Hindlimb muscle (tissue), 1 donor: ENCODE measurements at places on chromosomes 2 and 18. TPM values are rescaled to one million over a fixed set of nuclear protein-coding genes. Genes with fewer than 3 reads are reported as not detected.
A peak's percentile ranks its signal among the peaks of the same experiment; 100 is the strongest.

- no peak for DNase-seq
Measured at GRCh38 chr2:190683802-190684201, 34.9 kb downstream of the NAB1 start.

DNA sequence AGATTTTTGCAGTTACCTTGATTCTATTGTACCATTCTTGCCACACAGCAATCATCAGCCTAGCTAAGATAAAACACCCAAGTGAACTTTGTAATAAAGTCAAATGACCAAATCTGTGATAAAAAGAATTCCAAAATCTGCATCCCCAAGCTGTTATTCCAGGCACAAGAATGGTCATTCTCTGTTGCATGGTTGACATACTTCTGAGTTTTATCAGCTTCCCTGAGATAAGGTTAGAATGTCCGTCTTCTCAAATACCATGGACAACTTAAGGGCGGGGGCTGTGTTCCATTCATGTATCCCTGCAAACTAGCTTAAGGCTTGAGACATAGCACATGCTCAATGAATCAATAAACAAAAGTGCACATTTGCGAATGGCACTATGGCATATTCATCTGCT lies 8.1 kb upstream of the BMP10 start:
- no peak for DNase-seq

DNA sequence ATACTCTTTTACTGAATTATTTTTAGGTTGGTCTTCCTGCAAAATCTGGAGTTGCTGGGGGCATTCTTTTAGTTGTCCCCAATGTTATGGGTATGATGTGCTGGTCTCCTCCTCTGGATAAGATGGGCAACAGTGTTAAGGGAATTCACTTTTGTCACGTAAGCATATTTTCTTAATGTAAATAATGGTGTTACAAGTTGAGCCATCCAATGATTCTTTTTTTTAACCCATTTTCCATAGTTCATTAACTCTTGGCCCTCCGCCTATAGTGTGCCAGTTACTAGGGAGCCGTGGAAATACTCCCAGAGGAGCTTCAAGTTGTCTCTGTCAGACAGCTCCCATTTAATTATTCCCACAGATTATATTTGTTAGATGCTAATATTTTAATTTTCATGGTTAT lies 49.8 kb downstream of the GLS start:
- no peak for DNase-seq

GRCh38 chr18:24486684-24487083 lies 26.2 kb downstream of the HRH4 start:
- DNase-seq, result no peak

GRCh38 chr2:165631089-165631488 lies 161.6 kb downstream of the CSRNP3 start:
- no peak for DNase-seq

- DNase-seq, result no peak
Measured at GRCh38 chr2:238636269-238637073, 209.7 kb downstream of the ASB1 start.

- DNase-seq, result no peak
Measured at GRCh38 chr18:1648712-1649111, 744.0 kb downstream of the ADCYAP1 start.

GRCh38 chr18:21303895-21304294 lies 61.9 kb downstream of the GREB1L start:
- DNase-seq, result no peak

GRCh38 chr2:212752730-212753351 lies 214.2 kb upstream of the ERBB4 start:
- DNase-seq, result no peak

DNA sequence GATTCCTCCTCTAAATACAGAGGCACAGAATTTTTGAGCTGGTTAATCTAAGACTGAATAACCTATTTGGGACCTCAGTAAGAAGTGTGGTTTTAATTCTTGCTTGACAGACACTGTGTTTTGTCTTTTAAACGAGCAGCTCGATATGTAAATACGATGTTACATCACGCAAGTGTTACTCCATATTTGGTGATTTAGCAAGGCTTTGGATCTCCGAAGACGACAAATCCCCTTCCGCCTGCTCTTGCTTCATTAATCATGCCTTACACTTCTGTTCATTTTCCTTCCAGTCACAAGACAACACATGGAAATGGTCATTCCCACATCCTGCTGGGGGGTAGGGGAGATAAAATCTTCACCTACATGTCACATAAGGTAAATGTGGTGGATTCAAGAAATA lies 9.4 kb downstream of the BCL11A start:
- no peak for DNase-seq

- no peak for DNase-seq
Measured at GRCh38 chr2:105607920-105608504, 136.7 kb upstream of the NCK2 start.

- DNase-seq, result no peak
Measured at GRCh38 chr18:43961722-43962121, 684.4 kb upstream of the SYT4 start.

DNA sequence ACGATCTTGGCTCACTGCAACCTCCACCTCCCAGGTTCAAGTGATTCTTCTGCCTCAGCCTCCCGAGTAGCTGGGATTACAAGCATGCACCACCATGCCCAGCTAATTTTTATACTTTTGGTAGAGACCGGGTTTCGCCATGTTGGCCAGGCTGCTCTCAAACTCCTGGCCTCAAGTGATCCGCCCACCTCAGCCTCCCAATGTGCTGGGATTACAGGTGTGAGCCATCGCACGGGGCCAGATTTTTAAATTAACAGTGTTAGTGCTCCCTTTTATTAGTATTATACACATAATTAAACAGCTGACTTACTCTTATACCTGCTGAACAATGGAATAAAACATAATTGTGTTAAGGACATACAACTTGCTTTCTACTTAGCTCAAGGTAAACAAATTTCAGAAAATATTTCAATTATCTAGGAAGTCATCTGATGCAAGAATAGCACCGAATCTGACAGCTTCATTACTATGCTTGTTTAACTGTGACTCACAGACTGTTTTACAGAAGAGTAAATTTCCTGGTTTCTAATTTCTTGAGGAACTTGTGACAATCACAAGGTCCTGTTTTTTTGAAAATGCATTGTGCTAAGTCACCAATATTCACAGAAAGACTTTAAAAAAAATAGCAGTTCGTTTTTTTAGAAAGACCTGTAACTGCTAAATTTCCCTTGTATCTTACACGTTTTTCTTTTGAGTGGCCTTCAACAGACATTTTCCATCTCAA lies 51.2 kb downstream of the SPIRE1 start:
- peak; percentile 11 for DNase-seq

- no peak for DNase-seq
Measured at GRCh38 chr2:196290136-196290535, 118.8 kb upstream of the STK17B start.

- DNase-seq, result no peak
Measured at GRCh38 chr18:55465313-55465712, 122.7 kb downstream of the TCF4 start.

- DNase-seq, result no peak
Measured at GRCh38 chr18:64882896-64883295, 734.0 kb upstream of the LINC00305 start.

- peak; percentile 38 for DNase-seq
Measured at GRCh38 chr2:3041841-3042600, 335.6 kb downstream of the EIPR1 start.

- no peak for DNase-seq
Measured at GRCh38 chr2:234701841-234702240, 205.0 kb upstream of the ARL4C start.

DNA sequence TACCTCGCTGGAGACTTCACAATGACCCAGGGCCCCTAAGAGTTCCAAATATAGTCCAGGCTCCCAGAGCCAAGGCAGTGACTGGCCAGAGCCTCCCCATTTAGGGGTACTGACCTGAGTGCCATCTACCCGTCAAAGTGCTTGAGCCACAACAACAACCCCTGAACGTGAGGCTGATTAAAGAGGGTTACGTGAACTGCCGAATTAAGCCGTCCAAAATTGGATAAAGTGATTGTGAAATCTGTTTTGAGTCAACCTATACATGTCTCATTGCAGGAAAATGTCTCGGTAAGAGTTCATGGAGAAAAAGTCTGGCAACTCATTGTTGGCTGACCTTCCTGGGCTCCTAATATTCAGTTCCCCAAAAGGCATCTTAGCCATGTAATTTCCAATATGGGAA lies 116.3 kb downstream of the TTC32 start:
- DNase-seq, result no peak

DNA sequence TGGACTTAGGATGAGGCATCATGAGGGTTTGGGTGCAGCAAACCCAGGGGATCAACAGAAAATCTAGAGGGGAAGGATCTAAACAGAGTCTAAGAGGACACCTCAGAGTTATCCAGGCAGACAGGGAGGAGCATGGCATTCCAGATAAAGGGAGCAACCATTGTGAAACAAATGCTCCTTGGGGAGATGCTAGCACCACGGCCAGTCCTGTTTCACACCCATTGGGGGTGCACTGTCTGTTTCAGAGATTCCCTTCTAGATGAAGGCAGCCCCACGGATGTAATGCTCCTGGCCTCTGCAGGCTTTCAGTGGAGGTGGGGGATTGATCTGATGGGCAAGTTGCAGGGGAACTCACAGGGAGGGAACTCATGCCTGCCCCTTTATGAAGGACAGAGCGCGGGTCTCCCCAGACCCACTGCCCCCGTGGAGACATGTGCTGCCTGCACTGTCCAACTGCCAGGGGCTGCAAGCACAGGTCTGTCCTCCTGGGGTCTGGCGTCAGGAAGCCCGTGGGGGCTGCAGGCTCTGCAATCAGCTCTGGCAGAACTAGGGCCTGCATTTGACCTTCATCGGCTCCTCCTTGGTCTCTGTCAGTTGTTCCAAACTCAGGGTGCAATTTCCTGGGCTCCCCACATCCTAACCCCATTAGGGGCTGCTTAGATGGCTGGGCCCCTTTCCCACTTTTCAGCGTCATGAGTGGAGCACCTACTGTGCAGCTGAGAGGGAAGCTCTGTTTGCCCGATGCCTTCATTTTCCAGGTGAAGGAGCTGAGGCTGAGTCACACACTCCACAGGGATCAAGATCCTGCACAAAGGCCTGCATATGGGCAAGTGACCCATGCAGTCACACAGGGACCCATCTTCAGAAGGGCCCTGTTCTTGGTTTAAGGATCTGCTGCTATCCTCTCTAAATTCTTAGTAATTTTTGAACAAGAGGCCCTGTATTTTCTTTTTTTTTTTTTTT lies 163.4 kb downstream of the ARL4C start:
- DNase-seq, result no peak

GRCh38 chr2:176457481-176457880 lies 188.2 kb downstream of the MTX2 start:
- DNase-seq, result no peak

DNA sequence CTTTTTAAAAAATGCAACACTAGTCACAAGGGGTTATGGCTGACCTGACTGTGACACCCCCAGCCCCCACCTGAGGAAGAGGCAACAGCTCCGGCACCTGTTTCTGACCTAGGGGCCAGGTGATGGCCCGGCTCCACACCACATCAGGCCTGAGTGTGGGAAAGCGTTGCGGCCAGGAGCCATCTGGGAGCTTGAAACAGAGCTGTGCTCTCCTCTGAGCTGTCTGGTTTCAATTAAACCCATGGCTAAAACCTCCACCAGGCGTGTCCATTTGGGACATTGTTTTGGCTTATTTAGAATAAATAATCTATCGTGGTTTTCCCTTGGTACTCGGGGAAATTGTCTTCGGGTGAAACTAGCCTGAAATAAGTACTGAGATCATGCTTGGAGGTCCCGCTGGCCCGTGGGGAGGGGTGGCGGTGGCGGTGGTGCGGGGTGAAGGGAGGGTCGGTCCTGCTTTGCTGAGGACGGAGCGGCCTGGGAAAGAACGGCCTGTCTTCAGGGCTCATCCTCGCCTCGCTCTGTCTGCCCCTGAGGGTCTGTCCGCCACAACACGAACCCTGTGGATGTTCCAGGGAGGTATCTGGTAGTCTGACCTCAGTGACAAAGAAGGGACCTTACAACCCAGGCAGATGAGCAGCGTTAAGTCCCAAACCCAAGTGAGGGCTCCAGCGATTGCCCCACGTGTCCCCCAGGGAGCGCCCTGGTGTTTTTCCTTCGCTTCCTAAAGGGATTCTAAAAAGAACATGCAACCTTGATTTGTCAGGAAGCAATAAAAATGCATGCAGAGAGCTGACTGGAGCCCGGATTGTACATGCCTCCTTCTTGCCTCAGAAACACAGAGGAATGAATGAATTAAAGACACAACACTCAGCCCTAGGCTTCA lies 58.7 kb downstream of the IL1RL2 start:
- DNase-seq, result no peak

DNA sequence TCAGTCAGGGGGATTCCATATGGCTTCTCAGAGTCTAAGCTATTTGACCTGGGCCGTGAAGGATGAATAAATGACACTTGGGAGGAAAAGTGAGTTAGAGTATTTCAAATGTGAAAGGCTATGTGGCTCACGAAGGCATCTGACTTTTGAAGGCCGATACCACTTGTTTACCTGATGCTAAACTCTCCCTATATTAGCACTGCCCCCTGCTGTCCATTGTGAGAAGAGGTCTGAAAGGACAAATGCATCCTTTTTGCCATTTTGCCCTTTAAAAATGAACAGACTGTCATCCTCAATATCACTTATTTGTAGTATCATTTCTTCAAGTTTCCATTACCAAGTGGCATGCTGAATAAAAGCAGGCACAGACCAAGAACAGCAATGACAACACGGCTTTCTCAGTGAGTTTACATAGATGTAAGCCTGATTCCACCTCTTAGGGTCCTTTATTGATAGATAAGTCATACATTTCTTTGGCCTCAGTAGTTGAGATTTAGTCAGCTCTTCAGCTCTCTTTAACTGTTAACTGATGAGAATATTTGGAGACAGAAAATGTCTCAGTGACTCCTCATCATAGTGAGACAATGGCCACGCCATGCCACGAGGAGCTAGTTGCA lies 40.1 kb downstream of the DOCK10 start:
- DNase-seq, result peak; percentile 46

DNA sequence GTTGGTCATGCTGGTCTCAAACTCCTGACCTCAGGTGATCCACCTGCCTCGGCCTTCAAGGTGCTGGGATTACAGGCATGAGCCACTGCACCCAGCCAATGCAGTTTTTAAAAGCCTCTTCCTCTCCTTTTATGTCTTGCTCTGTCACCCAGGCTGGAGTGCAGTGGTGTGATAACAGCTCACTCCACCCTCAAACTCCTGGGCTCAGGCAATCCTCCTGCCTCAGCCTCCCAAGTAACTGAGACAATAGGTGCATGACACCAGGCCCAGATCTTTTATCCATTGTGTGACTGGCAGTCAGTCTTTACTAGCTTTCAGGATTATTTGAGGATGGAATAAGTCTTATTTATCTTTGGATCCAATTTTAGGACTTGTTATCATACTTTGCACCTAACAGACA lies 13.2 kb downstream of the KCTD18 start:
- no peak for DNase-seq

GRCh38 chr2:109202486-109202885 lies 73.5 kb downstream of the SH3RF3 start:
- no peak for DNase-seq

The MBOAT2 gene
- 71.3 TPM for polyA plus RNA-seq

The MFSD2B gene
- 3.6 TPM for polyA plus RNA-seq

The ADAM23 gene
- 8.2 TPM for polyA plus RNA-seq

The IL36B gene
- polyA plus RNA-seq, result not detected

The DNAH7 gene
- 0.28 TPM for polyA plus RNA-seq

The ALPI gene
- not detected for polyA plus RNA-seq

The IFT172 gene
- polyA plus RNA-seq, result 27.5 TPM

The NAT8 gene
- 0.54 TPM for polyA plus RNA-seq

The GRHL1 gene
- 1.9 TPM for polyA plus RNA-seq

The C1GALT1C1L gene
- polyA plus RNA-seq, result 1.3 TPM

The IL18R1 gene
- polyA plus RNA-seq, result 0.50 TPM

The SAG gene
- polyA plus RNA-seq, result 0.22 TPM

The MAPK4 gene
- polyA plus RNA-seq, result 9.7 TPM
